Fibroblast of pulmonary artery (primary cell): ENCODE measurements at places on chromosomes 2 and 18.
A peak's percentile ranks its signal among the peaks of the same experiment; 100 is the strongest.

DNA sequence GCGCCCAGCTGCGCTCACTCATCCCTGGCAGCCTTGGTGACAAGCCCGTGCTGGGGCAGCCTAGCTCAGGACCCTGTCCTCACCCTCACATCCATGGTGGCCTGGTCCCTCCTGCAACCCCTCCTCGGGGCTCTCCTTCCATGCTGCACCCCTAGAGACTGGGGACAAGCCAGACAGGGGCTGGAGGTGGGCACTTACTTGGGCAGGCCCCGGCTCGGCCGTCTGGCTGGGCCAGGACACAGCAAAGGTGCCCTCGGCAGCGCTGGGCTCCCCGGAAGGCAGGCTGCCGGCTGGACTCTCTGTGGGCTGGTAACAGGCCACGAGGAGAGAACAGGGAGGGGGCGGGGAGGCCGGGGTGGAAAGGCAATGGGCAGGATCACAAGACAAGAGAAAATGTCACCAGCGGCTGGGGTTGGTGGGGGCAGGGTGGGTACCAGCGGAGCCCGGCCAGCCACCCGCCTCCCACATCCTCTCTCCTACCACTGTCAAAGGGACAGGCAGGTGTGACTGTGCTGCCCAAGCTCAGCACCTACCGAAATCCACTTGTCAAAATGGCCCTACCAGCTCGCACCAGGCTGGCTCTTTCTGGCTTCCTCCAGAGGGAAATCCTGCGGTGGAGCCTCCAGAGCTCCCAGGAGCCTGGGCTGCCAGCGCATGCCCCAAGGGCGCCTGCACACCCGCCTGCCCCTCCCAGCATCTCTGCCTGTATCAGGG lies 54.7 kb downstream of the BIN1 start:
- no peak for DNase-seq

DNA sequence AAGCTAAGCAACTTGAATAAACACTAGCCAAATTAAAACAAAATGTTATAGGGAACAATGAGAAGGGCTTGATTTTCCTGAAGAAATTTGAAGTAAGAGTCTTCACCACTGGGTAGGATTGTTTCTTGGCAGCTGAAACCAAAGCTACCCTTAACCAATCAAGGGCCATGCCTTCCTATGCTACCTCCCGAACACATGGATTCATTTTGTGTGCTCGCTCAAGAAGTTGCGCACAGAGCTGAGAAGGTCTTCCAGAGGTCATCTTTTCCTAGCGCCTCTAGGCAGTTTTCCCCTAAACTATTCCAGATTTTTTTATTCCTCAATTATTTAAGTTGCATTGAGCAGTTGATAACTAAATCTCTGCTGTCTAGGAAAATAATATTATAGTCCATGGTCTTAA lies 264.6 kb downstream of the RBM43 start:
- DNase-seq: no peak

DNA sequence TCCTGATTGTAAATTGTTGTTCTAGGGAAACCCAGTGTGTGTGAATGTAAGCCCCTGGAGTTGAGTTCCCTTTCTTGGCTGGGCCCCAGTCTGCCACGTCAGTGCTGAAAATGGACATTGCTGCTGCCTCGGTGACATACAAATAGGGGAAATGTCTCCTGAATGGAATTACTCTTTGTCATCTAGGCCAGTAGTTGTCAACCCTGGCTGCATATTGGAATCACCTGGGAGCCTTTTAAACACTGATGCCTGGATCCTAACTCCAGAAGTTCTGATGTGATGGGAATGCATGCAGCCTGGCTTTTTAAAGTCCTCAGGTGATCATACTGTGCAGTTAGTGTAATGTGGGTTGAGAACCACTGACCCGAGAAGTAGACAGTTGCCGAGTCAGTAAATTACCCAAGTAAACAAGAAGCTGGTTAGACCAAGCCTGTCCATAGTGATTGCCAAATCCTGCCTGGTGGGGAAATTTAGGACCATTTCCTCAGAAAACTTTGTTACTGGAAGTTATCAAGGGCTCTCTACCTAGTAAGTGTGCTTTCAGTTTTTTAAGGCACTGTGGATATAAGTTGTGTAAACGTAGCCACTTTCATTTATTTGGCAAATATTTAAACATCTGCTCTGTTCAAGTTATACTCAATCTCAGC lies 27.6 kb upstream of the IL1R1 start:
- peak; percentile 77 for DNase-seq

DNA sequence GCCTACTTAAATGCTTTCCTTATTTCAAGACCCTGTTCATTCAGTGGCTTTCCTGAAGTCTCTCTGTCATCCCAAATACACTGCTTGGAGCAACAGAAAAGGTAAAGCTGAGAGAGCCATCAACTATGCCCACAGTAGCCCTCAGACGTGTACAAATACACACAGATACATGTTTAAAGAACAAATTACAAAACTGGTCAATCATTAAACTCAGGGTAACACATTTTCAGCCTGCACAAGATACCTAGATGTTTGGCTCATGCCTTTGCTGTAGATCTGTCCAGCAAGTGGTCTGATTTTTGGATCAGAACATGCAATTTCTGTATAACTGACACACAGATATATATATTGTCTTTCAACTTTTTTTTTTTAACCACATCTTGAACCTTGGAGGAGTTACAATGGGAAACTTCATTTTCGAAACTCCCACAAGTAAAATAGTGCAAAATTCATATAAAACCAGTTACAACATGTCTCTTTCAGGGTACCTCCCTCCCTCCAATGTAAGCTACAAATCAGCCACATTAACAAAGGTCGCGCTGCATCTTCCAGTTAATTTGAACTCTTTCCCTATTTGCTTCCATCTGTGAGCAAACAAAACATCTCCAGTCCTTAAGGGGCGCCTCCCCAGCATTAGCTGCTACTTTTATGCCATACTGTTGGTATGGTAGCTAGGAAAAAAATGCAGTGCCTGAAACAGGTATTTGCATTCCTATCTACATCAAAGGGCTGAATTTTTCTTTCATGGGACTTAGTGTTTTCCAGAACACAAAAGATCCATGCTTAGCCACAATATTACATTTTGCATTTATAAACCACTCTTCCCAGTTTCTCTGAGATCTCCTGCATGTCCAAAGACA lies 311.9 kb downstream of the NRXN1 start:
- no peak for DNase-seq

DNA sequence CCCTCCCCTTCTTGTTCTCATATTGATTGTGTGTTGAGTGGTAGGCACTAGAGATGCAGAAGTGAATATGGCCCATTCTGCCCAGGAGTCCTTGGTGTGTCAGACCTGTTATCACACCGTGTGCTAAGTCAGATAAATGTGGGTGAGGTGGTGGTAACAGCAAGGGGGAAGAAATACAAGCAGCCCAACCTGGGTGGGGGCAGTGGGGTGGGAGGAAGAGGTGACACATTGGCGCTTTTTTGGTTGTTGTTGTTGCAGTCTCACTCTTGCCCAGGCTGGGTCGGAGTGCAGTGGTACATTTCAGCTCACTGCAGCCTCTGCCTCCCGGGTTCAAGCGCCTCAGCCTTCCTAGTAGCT lies 12.8 kb downstream of the B3GNT2 start:
- DNase-seq: no peak

DNA sequence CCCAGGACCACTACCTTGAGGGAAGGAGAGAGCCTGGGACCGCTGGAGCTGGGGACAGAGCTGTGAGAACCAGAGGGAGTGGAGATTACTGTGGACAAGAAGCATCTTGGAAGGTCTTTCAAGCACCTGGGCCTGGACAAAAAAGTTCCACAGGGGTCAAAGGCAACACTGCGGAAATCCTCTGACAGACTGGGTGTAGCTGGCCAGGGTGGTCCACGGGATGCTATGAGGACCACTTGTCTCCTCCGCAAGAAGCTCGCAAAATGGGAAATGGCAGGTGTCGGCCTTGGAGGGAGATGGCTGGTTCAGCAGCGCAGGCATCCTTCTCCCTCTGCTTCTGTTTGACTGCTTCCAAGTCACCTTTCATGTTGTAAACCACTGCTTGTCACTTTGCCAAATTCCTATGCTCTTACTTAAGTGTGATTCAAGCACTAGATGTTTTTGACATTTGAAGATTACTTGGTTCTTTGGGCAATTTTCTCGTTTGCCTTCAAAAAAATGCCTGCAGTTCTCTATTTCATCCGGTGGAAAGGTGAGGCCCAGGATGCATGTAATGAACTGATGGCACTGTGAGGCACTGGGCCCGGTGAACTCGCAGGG lies 27.7 kb downstream of the KLHL29 start:
- peak; percentile 75 for DNase-seq

- DNase-seq: no peak
These were observed 63.6 kb downstream of the ANTXR1 start for GRCh38 chr2:69076601-69077000.

DNA sequence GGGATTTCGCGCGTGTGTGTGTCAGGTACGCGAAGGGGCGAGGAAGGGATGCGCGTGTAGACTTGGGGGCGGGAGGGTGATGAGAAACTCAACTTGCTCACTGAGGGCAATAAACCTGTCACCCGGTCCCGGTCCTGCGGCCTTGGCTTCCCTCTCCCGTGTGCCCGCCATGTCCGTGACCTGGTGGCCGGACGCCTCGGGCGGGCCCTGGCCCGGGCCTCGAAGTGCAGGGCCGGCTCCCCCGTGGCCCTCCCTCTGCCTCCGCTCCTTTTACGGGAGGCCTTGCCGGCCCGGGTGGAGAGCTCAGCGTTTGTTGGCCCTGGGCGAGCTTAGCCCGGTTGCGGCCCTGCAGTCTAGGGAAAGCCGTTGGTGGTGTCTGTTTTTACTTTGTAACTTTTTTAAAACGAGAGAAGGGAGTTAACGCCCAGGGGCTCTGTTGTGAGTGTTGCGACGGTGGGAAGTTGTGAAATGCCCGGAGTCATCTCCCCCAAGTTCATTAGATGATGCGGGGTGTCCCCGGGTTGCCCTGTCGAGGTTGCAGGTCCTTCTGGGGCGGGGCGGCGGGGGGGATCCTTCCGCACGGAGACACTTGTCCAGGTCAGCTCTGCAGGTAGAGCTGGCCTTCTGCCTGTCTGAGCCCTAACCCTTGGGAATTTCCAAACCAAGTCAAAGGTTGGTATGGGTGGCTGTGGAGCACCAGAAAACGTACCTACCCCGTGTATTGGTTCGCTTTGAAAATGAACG lies 883 bp downstream of the SMCHD1 start:
- peak; percentile 46 for DNase-seq

- DNase-seq: no peak
These were observed 135.4 kb upstream of the REG3A start for GRCh38 chr2:79294994-79295393.

- no peak for DNase-seq
These were observed 628 bp downstream of the SH2D6 start for GRCh38 chr2:85419009-85419675.

DNA sequence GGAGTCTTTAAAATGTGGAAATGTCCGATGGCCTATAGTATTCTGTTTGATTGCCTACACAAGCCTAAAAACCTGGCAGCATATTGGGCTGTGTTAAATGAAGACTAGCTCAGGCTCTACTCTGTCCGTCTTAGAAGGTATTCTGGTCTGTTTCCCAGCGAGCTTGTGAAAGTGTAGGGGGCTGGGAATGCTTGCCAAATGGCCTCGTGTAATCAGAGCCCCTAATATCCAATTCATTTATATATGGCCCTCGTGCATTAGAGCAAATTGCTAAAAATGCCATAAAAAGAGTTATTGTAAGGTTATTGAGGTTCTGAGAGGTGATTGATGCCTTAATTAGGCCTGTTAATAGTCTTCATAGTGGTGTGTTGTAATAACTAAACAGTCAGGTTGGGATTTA lies 1500.4 kb downstream of the DPP10 start:
- no peak for DNase-seq

- no peak for DNase-seq
These were observed 42.4 kb downstream of the KLF7 start for GRCh38 chr2:207123335-207123744.

- peak; percentile 69 for DNase-seq
These were observed 79.8 kb downstream of the CCDC150 start for GRCh38 chr2:196719110-196719872.

DNA sequence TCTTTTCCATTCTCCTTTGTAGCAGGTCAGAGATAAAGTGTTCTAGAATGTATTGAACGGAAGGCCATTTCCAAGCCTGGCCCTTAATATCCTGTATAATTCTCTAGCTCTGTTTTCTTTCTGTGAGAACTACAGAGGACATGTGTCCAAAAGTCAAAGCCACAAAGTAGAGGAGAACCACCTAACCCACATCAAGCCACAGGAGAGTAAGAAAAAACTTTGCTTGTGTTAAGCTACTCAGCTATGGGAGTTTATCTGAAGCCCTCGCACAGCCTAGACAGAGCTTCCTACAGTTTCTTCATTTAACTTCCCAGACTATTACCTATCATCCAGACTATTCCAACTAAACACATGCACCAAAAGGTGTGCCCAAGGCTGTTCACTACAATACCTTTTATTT lies 22.0 kb downstream of the ADAM17 start:
- DNase-seq: no peak

GRCh38 chr2:43075811-43076585 lies 150.4 kb downstream of the ZFP36L2 start:
- peak; percentile 78 for DNase-seq

GRCh38 chr2:160076914-160077313 lies 14.5 kb upstream of the PLA2R1 start:
- no peak for DNase-seq

- peak; percentile 67 for DNase-seq
These were observed 1.9 kb upstream of the CFAP53 start for GRCh38 chr18:50268022-50268747.

- peak; percentile 96 for DNase-seq
These were observed 11.4 kb downstream of the SNED1 start for GRCh38 chr2:241009601-241010530.

GRCh38 chr2:79861059-79861374 lies 348.2 kb downstream of the CTNNA2 start:
- no peak for DNase-seq
